ENCODE measurements at places on chromosomes 7 and 10.

DNA sequence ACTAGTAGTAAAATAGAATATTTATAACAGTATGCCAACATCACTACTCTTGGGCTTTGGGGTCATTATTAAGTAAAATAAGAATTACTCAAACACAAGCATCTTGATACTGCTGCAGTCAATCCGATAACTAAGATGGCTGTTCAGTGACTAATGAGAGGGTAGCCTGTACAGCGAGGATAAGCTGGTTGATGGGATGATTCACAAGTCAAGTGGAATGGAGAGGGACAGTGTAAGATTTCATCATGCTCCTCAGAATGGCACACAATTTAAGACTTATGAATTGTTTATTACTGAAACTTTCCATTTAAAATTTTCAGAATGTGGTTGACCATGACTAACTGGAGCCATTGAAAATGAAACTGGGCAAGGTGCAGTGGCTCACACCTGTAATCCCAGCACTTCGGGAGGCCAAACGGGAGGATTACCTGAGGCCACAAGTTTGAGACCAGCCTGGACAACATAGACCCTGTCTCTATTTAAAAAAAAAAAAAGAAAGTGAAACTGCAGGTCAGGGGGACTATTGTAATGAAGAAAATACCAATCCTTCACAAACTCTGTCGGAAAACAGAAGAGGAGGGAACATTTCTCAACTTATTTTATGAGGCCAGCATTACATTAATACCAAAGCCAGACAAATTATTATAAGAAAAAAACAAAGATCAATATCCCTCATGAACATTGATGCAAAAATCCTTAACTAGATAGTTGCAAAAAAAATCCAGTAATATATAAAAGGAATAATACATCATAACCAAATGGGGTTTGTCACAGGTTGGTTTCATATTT lies 11.2 kb downstream of the AVL9 start:
- DNase-seq = peak; percentile 93

GRCh38 chr10:37734971-37735370 lies 122.4 kb downstream of the ZNF248 start:
- DNase-seq = peak; percentile 1

GRCh38 chr7:132276976-132277725 lies 299.1 kb downstream of the PLXNA4 start:
- DNase-seq = peak; percentile 19

- no peak for DNase-seq
These were observed 1.9 kb downstream of the EZH2 start for GRCh38 chr7:148882192-148882591.

DNA sequence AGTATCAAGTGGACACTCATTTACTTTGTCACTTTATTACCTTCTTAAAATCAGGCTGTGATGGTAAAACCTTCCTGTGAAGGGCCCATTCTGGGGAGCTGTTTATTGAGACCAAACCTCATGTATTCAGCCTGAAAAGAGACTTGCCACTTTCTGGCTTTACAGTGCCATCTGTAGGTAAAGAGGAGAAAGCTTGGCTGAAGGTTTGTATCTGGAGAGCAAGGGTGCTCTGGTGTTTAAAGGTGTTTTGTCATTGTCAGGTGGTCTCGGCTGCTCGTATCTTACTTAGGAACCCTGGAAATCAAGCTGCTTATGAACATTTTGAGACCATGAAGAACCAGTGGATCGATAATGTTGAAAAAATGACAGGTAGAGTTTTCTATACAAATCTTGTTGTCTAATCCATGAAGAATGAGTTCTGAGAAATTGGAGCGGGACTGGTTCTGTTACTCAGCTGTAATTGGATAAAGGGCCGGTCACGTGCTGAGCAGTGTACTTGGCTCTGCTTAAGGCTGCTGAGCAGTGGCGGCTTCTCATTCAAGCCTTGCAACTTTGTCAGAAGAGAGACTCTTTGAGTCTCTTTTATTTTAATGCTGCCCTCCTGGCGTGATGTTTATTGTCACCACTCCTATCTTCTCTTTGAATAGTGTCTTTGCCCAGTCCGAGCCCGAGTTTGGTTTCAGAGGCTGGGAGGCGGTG lies 46.9 kb downstream of the AP3M1 start:
- DNase-seq = peak; percentile 17

DNA sequence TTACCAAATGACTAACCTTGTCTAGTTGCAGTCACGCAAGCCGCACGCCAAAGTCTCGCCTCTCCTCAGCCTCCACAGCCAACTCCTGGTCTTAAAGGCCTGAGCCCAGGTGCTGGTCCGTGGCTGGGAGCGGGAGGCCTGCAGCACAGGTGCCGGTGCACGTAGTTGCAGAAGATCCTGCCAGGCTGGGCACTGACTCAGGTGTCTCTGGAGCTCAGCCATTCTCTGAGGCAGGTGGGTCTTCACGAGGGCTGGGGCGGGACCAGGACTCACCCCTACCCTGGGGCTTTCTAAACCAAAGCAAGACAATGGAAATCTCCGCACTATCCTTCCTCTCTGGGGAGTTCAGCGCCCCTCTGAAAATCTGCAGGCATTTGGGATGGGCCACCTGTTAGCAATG lies 216.4 kb downstream of the MLLT10 start:
- no peak for DNase-seq

DNA sequence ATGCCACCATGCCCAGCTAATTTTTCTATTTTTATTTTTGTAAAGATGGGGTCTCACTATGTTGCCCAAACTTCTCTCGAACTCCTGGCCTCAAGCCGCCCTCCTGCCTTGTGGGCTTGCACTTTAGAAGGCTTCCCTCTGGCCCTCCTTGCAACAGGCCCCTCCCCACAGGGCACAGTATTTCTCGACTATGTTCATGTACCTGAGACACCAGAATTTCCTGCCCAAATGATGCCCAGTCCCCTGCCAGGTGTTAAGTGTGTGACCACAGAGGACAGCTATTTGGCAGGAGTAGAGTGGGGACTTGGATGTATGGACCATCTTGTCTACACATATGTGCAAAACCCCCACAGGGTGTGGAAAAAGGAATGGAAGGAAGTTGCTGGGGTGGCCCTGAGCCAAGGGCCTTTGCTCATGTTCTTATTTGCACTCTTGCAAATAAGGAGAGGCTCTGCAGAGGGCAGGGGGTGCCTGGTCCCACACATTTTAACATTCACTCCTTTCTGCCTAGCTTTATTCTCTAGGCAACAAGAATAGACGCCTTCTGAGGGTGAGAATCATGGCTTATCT lies 168.4 kb upstream of the PODXL start:
- no peak for DNase-seq

DNA sequence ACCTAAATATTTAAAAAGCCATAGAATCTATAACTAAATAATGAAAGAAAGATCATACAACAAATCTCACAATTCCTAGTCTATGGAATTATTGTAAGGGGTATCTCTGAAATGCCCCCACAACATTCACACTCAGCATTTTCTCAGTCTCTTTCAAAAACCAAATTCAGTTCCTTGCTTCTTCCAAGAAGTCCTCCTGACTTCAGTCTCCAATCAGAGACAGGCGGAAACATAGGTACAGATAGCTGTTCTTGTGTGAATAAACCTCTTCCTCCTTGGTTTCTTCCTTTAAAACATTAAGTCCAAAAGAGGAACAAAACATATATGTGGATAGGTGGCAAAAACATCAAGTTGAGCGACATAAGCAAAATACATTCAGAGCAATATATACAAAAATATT lies 13.9 kb upstream of the FBXW4 start:
- no peak for DNase-seq

- DNase-seq = peak; percentile 30
These were observed 14.0 kb downstream of the GATAD1 start for GRCh38 chr7:92461027-92462003.

- no peak for DNase-seq
These were observed 85.1 kb downstream of the ADCYAP1R1 start for GRCh38 chr7:31137234-31137633.

- DNase-seq = no peak
These were observed 27.2 kb downstream of the IKZF1 start for GRCh38 chr7:50331564-50332208.

GRCh38 chr10:126586128-126586527 lies 84.4 kb downstream of the C10orf90 start:
- no peak for DNase-seq

GRCh38 chr10:31025142-31025541 lies 6.5 kb downstream of the ZNF438 start:
- DNase-seq = no peak

- peak; percentile 95 for DNase-seq
These were observed at the start of gene ESYT2 for GRCh38 chr7:158829342-158830210. TSS of gene ESYT2 (minus strand) at chr7:158829509. CDS start at chr7:158829418, 91 bp downstream.

GRCh38 chr7:152112829-152113228 lies 87.4 kb downstream of the GALNT11 start:
- no peak for DNase-seq

DNA sequence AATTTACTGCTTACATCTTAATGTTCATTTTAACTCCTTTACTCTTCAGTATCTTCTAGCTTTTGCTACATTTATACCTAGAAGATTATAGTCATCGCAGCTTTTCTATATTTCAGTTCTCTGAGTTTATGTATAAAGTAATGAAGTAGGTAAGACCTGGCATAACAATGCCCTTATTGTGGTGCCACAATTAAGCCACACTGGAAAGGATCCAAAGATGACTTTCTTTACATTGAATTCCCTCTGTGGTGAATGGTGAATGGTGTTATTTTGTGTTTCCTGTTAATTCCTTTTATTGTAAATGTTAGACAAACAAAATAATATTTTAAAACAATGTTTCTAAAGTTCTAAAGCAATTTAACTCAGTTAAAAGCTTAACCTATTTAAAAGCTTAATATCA lies 36.2 kb downstream of the SEMA3D start:
- no peak for DNase-seq
